ENCODE measurements at places on chromosomes 3 and 15. TPM values are rescaled to one million over a fixed set of nuclear protein-coding genes. Genes with fewer than 3 reads are reported as not detected.

Gene TERC
- 96.4 TPM for total RNA-seq

Gene CFAP100
- 10.7 TPM for total RNA-seq

Gene GOLGA6L4
- total RNA-seq: 4.3 TPM

Gene UROC1
- total RNA-seq: not detected

Gene GOLGA8O
- not detected for total RNA-seq

Gene PATL2
- 9.3 TPM for total RNA-seq

Gene HES1
- 14.9 TPM for total RNA-seq

Gene SCN5A
- total RNA-seq: 0.30 TPM

Gene AP3B2
- total RNA-seq: 0.39 TPM

DNA sequence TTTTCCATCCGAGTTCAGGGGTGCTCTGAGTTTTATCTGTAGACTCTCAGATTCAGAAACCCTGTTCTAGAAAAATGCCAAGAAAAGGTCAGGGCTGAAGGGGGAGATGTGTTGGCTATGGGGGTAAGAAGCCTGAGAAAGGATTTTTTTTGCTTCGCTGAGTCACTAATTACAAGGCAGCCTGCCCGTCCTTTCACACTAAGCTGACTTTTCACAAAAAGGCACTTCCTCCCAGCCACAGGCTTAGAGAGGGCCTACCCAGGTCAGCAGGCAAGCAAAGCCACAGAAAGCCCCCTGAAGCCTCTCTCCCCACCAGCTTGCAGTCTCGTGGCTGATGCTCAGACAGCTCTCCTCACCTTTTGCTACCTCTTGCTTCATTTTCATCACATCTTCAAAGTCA is 192.6 kb upstream of the PRICKLE2 start:
- no peaks in the 10 kb centered on the region for H3K27me3 ChIP-seq
- DNase-seq: no peak
- peak overlapping the region; percentile 62 for H3K27ac ChIP-seq
- H3K36me3 ChIP-seq: no peaks in the 10 kb centered on the region
- no peaks in the 10 kb centered on the region for H3K4me1 ChIP-seq
- H3K4me3 ChIP-seq: no peak overlapping the region

- no peak overlapping the region for H3K27ac ChIP-seq
- H3K4me3 ChIP-seq: no peak overlapping the region
- no peak for DNase-seq
- no peaks in the 10 kb centered on the region for H3K27me3 ChIP-seq
- no peaks in the 10 kb centered on the region for H3K4me1 ChIP-seq
- H3K36me3 ChIP-seq: peaks cover 7% of the 10 kb centered on the region
Observed at GRCh38 chr15:73273181-73274002, 95.4 kb downstream of the HCN4 start.

GRCh38 chr3:178202194-178202593 is 334.0 kb upstream of the KCNMB2 start:
- DNase-seq: no peak
- H3K4me1 ChIP-seq: no peaks in the 10 kb centered on the region
- no peak overlapping the region for H3K4me3 ChIP-seq
- no peaks in the 10 kb centered on the region for H3K27me3 ChIP-seq

- no peak overlapping the region for H3K4me3 ChIP-seq
- H3K27me3 ChIP-seq: no peaks in the 10 kb centered on the region
- H3K4me1 ChIP-seq: no peaks in the 10 kb centered on the region
- no peak for DNase-seq
- no peak overlapping the region for H3K27ac ChIP-seq
Observed at GRCh38 chr15:95558916-95559315, 771.6 kb upstream of the NR2F2 start.

- no peak overlapping the region for H3K4me3 ChIP-seq
- no peaks in the 10 kb centered on the region for H3K36me3 ChIP-seq
- H3K27ac ChIP-seq: no peak overlapping the region
- no peak for DNase-seq
- H3K4me1 ChIP-seq: peaks cover 20% of the 10 kb centered on the region
Observed at GRCh38 chr3:16801698-16802097, 83.1 kb upstream of the PLCL2 start.

DNA sequence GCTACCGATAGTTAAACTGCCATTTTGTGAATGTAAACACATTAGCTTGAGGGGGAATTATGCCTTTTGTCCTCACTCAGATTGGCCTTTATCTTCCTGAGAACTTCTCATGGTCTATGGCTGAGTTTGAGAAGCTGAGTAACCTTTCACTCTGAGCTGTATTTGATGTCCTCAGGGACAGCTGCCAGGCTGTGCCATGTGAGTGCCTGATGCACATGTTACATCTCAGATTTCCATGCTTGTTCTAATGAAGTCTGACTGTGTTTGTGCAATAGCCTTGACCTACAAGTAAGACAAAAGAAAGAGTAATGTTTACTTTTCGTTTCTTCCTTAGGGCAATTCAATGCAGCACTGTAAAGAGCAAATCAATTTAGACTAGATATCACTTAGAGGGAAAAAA is 44.1 kb upstream of the ARL6 start:
- no peak overlapping the region for H3K4me3 ChIP-seq
- H3K27me3 ChIP-seq: no peaks in the 10 kb centered on the region

- H3K36me3 ChIP-seq: no peaks in the 10 kb centered on the region
- H3K27me3 ChIP-seq: no peaks in the 10 kb centered on the region
- DNase-seq: no peak
- no peak overlapping the region for H3K4me3 ChIP-seq
Observed at GRCh38 chr3:156776871-156777270, 49.3 kb upstream of the LEKR1 start.

GRCh38 chr3:60728006-60728405 is 523.2 kb downstream of the FHIT start:
- H3K36me3 ChIP-seq: no peaks in the 10 kb centered on the region
- H3K4me1 ChIP-seq: no peaks in the 10 kb centered on the region
- H3K4me3 ChIP-seq: no peak overlapping the region
- DNase-seq: no peak

DNA sequence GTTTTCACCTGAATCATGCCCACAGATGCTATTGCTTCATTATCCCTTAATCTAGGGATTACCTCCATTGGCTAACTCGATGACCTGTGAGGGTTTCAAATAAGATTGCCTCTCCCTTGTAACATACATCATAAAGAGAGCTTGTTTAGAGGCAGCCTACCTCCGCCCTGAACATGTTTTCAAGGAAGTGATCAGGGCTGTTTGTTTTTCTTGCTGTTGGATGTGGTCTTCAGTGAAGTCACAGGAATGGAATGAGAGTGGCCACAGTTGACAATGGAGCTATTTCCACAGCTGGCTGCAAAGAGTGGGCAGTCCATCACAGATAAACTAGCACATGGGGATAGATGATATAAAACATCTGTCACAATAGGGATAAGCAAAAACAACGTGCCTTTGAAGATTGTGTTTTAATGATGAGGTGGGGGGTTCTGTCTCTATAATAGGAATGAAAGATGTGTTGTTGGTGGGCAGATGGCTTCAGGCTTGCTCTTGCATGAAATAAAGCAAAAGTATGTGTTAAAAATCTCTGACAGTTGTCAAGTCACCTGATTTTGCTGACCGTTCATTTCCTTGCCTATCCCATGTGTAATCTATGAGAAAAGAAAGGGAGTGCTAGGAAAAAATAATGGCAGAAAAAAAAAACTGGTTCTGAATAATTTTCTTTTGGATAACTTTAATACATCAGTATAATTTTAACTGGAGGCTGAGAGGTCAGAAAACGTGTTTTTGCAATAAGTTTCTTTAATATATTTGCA is 642.3 kb downstream of the RBMS3 start:
- H3K36me3 ChIP-seq: no peaks in the 10 kb centered on the region
- H3K4me1 ChIP-seq: no peaks in the 10 kb centered on the region
- H3K27ac ChIP-seq: no peak overlapping the region
- DNase-seq: no peak
- no peaks in the 10 kb centered on the region for H3K27me3 ChIP-seq

- peak; percentile 71 for DNase-seq
- H3K36me3 ChIP-seq: no peaks in the 10 kb centered on the region
- peak overlapping the region; percentile 8 for H3K27ac ChIP-seq
- H3K27me3 ChIP-seq: no peaks in the 10 kb centered on the region
- H3K4me1 ChIP-seq: peaks cover 32% of the 10 kb centered on the region
Observed at GRCh38 chr3:58626841-58627569, 39.6 kb downstream of the FAM3D start.

DNA sequence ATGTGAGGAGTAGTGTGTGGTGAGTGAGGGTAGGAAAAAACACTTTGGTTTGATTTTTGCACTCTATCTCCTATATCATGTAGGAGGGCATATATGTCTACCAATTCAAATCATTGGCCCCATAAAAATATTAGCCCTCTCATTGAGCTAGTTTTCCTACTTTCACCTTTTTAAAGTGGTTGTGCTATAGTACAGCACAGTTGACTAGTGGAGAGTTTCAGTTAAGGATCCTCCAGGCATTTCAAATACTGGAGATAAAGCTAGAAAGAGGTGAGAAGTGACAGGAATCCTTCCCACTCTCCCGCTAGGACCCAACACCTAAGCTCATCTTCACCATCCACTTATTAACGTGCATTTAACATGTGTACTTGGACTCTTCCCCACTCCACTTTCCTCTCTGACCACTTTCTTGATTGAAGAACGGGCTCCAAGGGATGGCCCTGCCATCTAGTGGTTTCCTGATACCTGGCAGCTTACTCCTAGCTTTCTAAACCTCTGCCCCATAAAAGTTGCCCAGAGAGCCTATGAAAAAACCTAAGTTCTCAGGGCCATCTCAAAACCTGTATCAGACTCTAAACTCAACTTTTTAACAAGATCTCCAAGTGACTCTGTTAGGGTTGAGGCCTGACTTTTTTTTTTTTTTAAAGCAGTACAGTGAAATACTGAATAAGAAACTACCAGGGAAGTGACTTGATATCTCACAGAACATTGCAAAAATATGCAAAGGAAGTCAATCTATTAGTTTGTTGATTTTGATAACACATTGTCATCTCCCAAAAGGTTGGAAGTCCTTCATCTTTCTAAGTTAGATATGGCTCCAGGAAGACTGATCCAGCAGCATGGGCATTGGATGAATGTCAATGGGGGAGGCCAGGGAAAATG is 17.9 kb downstream of the IL12A start:
- no peak overlapping the region for H3K4me3 ChIP-seq
- H3K36me3 ChIP-seq: no peaks in the 10 kb centered on the region
- H3K27me3 ChIP-seq: no peaks in the 10 kb centered on the region
- H3K4me1 ChIP-seq: no peaks in the 10 kb centered on the region
- DNase-seq: no peak
- H3K27ac ChIP-seq: no peak overlapping the region

DNA sequence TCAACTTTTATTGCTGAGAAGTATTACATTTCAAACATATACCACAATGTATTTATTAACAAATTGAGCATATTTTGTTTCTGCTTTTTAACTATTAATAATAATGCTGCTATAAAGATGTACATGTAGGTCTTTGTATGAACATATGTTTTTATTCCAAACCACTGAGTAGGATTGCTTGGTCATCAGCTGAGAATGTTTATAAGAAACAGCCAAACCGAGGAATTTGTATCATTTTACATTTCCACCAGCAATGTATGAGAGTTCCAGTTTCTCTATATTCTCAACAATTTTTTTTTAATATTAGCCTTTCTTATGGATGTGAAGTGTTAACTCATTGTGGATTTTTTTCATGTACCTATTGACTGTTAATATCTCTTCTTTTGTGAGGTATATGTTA is 119.5 kb upstream of the MDFIC2 start:
- no peaks in the 10 kb centered on the region for H3K4me1 ChIP-seq
- no peaks in the 10 kb centered on the region for H3K27me3 ChIP-seq
- no peaks in the 10 kb centered on the region for H3K36me3 ChIP-seq
- DNase-seq: no peak
- H3K4me3 ChIP-seq: no peak overlapping the region
- no peak overlapping the region for H3K27ac ChIP-seq

Data from upper lobe of left lung (tissue), 6 donors.